Smooth muscle cell of trachea (primary cell): ENCODE measurements at places on chromosomes 7 and 10. TPM values are rescaled to one million over a fixed set of nuclear protein-coding genes. Genes with fewer than 3 reads are reported as not detected.

Gene MKLN1
- 43.3 and 47.6 TPM in 2 replicates for total RNA-seq

Gene RBP3
- total RNA-seq = not detected in 2 replicates

Gene NME8
- not detected in 2 replicates for total RNA-seq

Gene CTTNBP2
- total RNA-seq = 16.4 and 22.3 TPM in 2 replicates

Gene PHKG1
- 0.99 and 1.6 TPM in 2 replicates for total RNA-seq

Gene EPHA1
- under 0.01 and 0.15 TPM in 2 replicates for total RNA-seq

Gene HECW1
- 4.9 and 11.9 TPM in 2 replicates for total RNA-seq

Gene ABCA13
- 2.5 and 5.1 TPM in 2 replicates for total RNA-seq

Gene SRRM3
- 0.58 and 2.8 TPM in 2 replicates for total RNA-seq

Gene UCN3
- not detected in 2 replicates for total RNA-seq

Gene PTPN20
- 0.33 and 0.73 TPM in 2 replicates for total RNA-seq

Gene GPR158
- total RNA-seq = under 0.01 TPM in 1 of 2 replicates, not detected in the other

Gene KDM7A
- 3.1 and 4.8 TPM in 2 replicates for total RNA-seq

Gene ARID5B
- total RNA-seq = 92.2 and 105 TPM in 2 replicates

Gene TRPV6
- not detected in 2 replicates for total RNA-seq

Gene DRGX
- total RNA-seq = not detected in 2 replicates

Gene LARP4B
- total RNA-seq = 27.5 and 28.5 TPM in 2 replicates

Gene PALS2
- total RNA-seq = 27.6 and 32.6 TPM in 2 replicates

Gene HPSE2
- total RNA-seq = not detected in 2 replicates

Gene IFIT1B
- total RNA-seq = not detected in 2 replicates

Gene SLC29A4
- total RNA-seq = 1.7 and 7.1 TPM in 2 replicates

Gene C10orf62
- total RNA-seq = 0.15 TPM in 1 of 2 replicates, not detected in the other

Gene ITPRID1
- total RNA-seq = not detected in 2 replicates
